ENCODE measurements at places on chromosomes 16 and 17.

DNA sequence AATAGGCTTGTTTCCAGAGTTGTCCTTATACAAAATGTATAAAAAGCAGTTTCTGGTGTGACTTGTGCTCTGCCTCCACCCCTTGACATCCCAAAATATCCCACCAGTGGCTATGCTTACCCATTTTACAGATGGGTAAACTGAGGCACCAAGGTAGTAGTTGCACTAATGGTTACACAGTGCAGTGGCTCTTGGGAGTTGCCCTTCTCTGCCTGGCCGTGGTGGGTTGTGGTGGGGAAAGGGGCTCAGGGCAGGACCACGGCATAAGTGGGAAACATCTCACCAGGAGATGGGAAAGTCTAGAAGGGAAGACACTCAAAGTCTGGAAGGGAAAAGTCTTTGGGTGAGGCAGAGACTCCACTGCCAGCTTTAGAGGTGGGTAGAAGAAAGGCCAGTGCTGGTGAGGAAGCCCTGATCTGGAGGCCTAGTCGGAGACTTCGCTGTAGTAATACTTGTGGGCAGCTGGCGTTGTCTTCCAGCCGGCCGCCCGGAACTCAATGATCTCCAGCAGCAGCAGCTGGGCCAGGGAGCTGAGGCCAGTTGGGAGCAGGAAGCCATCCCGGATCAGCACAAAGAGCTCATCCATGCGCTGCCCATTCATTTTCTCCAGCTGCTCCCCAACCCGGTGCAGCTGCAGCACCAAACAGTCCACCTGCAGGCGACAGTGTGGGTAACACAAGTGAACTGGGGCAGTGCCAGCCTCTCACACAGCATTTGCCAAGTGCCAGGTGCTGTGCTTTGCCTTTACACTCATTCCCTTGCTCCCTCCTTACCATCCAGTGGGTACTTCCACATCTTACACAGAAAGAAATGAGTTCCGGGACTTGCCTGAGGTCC, 4.5 kb downstream of the MIF4GD start:
- no peak for DNase-seq

DNA sequence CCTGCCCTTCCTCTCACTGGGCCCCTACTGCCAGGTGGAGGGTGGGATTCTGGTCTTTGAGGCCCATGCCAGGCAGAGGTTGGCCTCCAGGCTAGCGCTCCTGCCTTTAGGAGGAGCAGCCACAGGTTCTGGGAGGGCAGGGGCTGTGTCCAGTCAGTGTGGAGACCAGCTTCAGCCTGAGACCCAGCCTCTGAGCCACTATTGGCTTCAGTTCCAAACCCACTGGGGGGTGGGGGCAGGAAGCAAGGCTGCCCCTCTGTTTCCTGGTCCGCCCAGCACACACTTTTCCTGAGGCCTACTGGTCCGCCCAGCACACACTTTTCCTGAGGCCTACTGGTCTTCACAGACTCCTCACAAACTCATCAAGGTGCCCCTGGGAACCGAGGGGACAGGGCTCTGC, 16.4 kb downstream of the SLC5A10 start:
- DNase-seq: no peak

DNA sequence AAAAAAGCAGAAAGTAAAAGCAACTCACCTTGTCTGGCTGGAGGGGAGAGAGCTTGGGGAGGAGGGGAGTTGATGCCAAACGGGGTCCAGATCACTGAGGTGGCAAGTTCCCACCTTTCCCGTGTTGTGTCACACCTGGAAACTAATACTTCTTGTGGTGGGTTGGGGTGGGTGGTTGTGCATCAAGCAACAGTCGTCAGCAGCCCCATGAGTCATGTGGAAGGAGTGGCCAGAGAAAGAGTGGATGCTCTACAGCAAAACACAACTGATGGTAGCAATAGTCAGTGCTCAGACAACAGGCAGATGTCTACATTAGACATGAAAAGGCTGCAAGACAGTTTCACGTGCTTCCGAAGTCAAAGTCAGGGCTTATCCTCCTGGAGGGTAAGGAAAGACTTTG, 35.4 kb downstream of the ARSG start:
- no peak for DNase-seq

DNA sequence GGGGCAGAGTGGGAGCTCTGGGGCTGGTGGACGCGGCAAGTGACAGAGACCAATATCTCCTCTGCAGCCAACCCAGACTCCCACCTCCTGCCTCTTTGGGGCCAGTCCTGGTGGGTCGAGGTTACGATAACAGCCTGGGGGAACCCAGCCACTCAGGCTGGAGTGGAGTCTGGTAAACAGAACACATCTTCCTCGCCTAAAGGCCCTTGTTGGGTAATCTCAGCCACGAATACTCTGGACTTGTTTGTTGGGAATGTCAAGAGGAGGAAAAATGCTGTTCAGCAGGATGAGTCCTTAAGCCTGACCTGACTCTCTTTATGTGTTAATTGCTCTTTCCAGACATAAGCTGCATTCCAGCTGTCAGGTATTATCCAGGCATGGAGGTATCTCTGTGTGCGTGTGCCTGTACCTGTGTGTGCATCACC, 8.0 kb upstream of the SPNS2 start:
- DNase-seq: no peak

GRCh38 chr17:35844547-35844946, 24.1 kb downstream of the HEATR9 start:
- DNase-seq: no peak

- no peak for DNase-seq
Observed at GRCh38 chr17:41750862-41751261, 16.4 kb upstream of the HAP1 start.

- DNase-seq: no peak
Observed at GRCh38 chr17:7809086-7809790, 24.8 kb upstream of the KDM6B start.

- DNase-seq: no peak
Observed at GRCh38 chr17:41419716-41420115, 4.7 kb downstream of the KRT37 start.

GRCh38 chr17:51322390-51323029, 62.2 kb downstream of the UTP18 start:
- DNase-seq: no peak

DNA sequence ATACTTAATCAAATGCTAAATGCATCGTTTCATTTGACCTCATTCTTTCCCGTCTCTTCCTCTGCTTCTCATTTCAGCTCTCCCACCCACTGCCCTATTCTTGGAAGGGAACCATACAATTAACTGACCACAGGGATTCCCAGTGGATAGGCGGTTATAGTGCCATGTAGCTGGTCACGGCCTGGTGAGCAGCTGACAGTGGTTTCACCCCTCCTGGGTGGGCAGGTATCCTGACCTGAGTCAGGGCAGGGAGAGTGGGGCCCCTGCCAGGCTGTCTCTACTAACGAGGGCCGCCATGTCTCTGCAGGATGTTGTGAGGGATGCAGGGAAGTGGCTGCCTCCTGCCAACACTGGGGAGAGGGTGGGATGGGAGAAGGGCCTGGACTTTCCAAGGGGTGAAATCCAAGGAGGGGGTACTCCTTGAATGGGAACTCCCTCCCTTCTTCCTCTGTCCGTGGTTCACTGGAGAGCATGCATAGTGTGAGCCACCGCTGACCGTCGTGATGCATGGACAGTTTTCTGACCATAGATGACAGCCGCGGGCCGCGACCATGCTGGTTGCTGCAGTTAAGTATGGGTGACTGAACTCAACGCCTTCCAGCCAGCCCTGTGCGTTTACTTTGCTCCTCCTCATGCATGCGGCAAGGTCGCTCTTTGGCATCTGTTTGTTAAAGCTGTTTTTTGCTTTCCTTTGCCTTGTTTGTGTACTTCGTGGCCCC, 95.9 kb downstream of the RPTOR start:
- no peak for DNase-seq

DNA sequence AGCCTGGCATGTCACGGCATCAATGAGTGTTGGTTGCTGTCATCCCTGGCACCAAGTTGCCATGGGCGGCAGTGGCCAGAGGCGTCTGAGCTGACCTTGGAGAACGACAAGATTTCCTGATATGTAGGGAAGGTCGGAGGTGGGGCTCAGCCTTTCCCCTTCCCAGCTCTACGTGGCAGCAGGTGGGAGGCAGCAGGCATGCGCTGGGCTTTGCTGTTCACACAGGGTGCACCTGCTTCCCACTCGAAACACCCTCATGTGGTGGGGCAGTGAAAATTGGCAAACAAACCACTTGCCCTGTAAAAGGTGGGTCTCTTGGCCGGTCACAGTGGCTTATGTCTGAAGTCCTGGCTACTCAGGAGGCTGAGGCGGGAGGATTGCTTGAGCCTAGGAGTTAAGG, 12.3 kb upstream of the TFAP4 start:
- no peak for DNase-seq

DNA sequence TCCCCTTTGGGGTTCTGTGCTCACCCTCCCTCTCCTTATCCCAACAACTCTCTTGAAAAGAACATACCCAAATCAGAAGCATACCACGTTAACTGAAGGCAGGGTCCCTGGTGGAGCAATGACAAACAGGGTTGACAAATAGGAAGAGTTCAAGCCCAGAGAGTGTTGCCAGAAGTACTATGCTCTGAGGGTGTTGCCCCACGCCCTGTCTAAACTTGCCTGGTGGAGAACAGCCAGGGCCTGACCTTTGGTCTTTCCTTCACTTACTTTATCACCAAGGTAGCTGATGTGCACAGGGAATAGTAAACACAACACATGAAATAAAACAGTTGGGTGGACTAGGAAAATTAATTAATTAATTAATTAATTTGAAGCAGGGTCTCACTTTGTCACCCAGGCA, 23.3 kb downstream of the ZNF75A start:
- no peak for DNase-seq
